Mammary epithelial cell (primary cell): ENCODE measurements at places on chromosomes 7 and 10. TPM values are rescaled to one million over a fixed set of nuclear protein-coding genes. Genes with fewer than 3 reads are reported as not detected.

- DNase-seq: no peak
Observed at GRCh38 chr7:109549471-109550193, 980.0 kb downstream of the DNAJB9 start.

GRCh38 chr10:132186488-132187429, at the start of gene DPYSL4:
DPYSL4 (plus strand) TSS chr10:132186948; CDS start chr10:132187064, 116 bp downstream.
- DNase-seq: no peak

GRCh38 chr10:126208726-126209302, 179.5 kb downstream of the ADAM12 start:
- no peak for DNase-seq

GRCh38 chr10:109386921-109387320, 536.4 kb downstream of the XPNPEP1 start:
- no peak for DNase-seq

DNA sequence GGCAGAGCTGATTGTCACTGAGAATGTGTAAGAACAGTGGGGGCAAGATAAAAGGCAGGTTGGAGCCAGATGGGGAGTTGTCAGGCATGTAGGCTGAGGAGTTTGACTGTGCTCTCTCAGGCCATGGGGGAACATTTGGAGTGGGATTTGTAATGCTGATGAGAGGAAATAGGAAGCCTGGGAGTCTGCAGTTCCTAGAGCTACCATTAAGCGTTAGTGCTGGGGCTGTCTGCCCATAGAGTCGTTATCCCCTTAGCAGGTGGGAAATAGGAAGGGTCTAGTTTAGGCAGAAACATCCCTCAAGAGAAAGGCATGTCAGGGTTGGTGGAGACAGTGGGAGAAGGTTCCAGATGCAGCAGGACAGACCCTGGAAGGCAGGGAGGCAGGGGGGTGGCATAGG, 75.5 kb downstream of the RPS24 start:
- no peak for DNase-seq

- peak; percentile 39 for DNase-seq
Observed at GRCh38 chr10:97791824-97792721, 20.3 kb upstream of the SFRP5 start.

- DNase-seq: no peak
Observed at GRCh38 chr7:43727003-43727402, 2.3 kb downstream of the COA1 start.

- DNase-seq: no peak
Observed at GRCh38 chr10:116548301-116548700, 2.6 kb downstream of the PNLIP start.

DNA sequence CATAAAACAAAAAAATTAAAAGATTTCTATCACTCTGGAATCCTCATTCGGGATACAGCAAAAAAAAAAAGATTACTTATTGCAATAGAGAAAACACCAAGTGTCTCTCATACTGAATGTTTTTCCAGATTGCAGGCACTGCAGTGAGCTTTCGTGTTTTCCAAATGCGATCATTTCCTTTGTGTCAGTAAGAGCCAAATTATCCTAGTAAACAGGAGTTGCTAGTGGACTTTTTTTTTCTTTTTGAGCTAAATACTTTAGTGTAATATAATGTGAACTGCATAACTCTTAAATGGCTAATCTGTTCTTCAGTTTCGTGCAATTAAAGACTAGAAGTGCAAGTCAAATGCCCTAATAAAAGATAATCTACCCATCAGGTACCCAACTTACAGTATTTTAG, 44.4 kb upstream of the TOMM7 start:
- DNase-seq: no peak

DNA sequence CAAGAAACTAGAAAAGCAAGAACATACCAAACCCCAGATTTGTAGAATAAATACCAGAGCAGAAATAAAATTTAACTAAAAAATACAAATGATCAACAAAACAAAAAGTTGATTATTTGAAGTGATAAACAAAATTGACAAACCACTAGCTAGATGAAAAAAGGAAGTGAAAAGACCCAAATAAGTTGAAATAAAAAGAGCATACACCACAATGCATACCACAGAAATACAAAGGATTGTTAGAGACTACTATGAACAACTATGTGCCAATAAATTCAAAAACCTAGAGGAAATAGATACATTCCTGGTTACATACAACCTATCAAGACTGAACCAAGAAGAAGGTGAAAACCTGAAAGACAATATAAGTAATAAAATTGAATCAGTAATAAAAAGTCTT, 333.4 kb downstream of the SH2D4B start:
- no peak for DNase-seq

GRCh38 chr7:99365318-99366141, 9.0 kb upstream of the ARPC1B start:
- DNase-seq: peak; percentile 41

DNA sequence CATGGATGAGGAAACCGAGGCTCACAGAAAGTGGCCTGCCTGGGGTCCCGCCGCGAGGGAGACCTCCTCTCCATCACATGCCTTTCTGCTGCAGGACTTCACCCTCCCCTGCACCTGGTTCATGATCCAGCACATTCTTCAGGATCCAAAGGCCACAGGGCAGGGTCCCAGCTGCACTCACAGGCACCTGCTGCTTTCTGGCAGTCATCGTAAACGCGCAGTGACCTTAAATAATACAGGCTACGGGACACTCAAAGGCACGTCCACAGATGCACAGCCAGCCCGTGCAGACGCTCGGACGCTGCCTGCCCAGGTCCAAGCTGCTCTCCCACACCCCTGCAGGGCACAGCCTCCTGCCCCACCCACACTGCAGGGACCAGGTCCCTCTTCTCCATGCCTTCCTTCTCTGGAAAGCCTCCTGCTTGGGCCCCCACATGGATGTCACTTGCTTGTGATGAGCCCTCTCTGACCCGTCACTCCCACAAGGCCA, 49.9 kb downstream of the CALML3 start:
- no peak for DNase-seq

GRCh38 chr10:122306744-122307143, 35.6 kb downstream of the BTBD16 start:
- DNase-seq: no peak

DNA sequence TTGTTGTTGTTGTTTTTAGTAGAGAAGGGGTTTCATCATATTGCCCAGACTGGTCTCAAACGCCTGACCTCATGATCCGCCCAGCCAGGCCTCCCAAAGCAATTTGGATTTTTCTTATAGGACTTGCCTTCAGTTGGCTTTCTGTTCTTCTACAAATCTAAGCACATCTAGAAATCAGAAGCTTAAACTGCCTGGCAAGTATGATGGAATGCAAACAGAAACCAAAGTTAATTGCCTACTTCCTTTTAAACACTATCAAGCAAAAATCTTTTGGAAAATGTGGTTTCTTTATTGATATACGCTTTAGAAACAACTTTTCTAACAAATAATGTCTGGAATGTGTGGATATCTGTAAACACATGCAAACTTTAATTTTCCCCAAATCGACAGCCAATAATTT, 64.9 kb downstream of the USP6NL start:
- DNase-seq: no peak

- DNase-seq: no peak
Observed at GRCh38 chr10:132270721-132271457, 36.9 kb downstream of the STK32C start.

- no peak for DNase-seq
Observed at GRCh38 chr10:72342911-72343310, 11.8 kb downstream of the DNAJB12 start.

- peak; percentile 42 for DNase-seq
Observed at GRCh38 chr10:102542800-102543418, 39.1 kb downstream of the SUFU start.

- peak; percentile 40 for DNase-seq
Observed at GRCh38 chr7:139620676-139621344, 97.3 kb downstream of the CLEC2L start.

GIMAP1 gene
- total RNA-seq: not detected

C7orf57 gene
- total RNA-seq: 0.67 TPM

GHRHR gene
- not detected in 2 replicates for total RNA-seq

UNCX gene
- total RNA-seq: not detected in 2 replicates

NXPH1 gene
- total RNA-seq: not detected

PRRT4 gene
- 0.17 TPM for total RNA-seq

POLR2J3 gene
- 31.0 and 36.6 TPM in 2 replicates for total RNA-seq

MKI67 gene
- total RNA-seq: 1.3 TPM

VAX1 gene
- not detected in 2 replicates for total RNA-seq
